ENCODE measurements at places on chromosomes 2 and 18. TPM values are rescaled to one million over a fixed set of nuclear protein-coding genes. Genes with fewer than 3 reads are reported as not detected.

Gene PDE1A
- total RNA-seq, result 0.15 TPM

Gene CCDC148
- 1.3 TPM for total RNA-seq

Gene GPAT2
- total RNA-seq, result 0.63 TPM

Gene TDRD15
- total RNA-seq, result not detected

Gene STPG4
- 0.28 TPM for total RNA-seq

Gene ITGB6
- not detected for total RNA-seq

GRCh38 chr2:28334527-28334894, 58.1 kb upstream of the FOSL2 start:
- DNase-seq, result no peak

DNA sequence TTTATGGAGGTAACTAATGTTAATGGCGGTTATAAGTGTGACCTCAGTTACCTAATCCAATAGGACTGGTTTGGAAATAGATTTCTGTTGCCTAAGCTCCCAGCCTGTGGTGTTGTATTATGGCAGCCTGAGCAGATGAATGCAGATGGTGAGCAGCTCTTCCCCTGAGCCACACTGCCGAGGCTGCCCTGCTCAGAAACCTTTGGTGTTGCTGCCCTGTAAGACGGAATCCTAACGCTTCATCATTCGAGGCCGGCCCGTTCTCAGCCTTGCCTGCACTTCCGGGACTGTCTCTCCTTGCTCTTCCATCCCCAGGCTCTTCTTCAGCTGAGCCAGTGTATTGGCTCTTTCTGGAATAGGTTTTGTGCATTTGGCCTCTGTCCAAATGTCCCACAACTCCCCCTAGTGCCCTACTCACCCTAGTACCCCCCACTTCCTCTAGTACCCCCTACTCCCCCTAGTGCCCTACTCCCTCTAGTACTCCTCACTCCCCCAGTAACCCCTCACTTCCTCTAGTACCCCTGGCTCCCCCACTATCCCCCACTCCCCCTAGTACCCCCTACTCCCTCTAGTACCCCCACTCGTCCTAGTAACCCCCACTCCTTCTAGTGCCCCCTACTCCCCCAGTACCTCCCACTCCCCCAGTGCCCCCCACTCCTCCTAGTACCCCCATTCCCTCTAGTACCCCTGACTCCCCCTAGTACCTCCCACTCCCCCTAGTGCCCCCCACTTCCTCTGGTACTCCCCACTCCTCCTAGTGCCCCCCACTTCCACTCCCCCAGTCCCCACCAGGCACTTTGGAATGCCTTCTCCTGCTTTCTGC, 106.0 kb upstream of the TAF1B start:
- DNase-seq, result no peak

- DNase-seq, result no peak
These were observed 721 bp downstream of the ADAM17 start for GRCh38 chr2:9554921-9555296.

DNA sequence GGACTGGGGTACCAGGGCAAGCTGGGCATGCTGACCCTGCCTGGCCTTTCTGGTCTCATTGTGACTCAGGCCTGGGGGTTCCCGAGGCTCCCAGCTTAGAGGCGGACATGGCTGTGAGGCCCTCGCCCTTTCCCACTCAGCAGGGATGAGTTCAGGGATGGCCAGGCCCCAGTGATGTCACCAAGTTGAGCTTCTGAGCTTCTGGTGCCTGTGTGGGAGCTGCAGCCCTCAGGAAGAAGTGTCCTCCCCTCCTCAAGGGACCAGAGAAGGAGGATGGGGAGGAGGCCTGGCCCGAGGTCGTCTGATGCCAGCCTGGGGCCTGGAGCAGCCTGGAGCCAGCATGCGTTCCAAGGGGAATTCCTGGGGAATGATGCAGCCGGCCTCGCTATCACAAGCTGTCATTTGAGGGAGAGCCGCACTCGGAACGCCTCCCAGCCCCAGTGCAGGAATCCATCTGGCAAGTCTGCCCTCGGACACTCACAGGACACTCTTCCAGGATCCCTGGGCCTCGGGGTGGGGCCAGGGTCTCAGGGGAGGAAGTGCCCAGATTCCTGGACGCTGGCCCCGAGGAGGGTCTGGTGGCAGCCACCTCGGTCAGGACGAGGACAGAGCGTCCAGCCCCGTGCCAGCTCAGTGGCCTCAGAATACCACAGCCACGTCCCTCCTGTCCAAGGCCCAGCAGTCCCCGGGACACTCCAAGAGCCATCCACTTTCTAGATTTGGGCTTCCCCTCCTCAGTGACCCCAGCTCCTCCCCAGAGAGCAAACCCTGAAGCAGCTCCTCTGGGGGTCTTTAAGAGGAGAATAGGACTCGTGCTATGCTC, 61.2 kb upstream of the GPC1 start:
- DNase-seq, result no peak

GRCh38 chr18:28407681-28408080, 230.8 kb upstream of the CDH2 start:
- DNase-seq, result no peak

GRCh38 chr2:96409820-96410164, 74.2 kb downstream of the NCAPH start:
- no peak for DNase-seq

DNA sequence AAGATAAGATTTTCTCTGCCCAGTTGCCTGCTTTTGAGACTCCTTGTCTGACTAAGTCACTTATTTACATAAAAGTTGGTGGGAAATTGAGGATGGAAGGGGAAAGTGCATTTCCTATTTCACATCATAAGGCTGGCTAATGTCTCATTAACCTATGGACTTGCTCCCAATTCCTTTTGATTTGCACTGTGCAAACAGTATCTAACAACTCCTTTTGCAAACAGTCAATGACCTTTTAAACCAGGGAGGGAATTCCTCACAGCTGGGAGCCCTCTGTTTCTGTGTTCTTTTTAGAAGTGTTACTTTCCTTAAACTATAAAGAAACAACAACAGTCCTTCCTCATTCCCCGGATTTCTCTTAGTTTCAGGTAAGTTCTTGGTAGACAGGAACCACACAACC, 272.8 kb downstream of the RND3 start:
- DNase-seq, result no peak

DNA sequence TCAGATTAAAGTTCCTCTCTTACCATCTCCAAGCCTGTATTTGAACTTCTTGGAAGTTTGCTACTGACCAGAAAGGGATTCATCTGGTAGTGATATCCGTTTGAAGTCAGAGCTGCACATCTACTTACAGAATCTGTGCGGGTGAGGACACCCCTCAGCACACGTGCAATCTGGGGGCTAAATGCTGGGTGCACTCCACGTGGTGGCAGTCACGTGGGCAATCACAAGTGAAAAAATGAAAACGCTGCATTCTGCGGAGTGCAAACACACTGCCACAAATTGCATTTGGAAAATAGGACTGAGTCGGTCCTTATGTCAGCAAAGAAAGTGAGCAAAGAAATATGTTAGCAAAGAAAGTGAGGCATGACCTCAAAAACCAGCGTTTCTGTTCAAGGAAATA, 76.1 kb upstream of the GYPC start:
- DNase-seq, result no peak

All from H1 (cell line).